GM12891 (cell line): ENCODE measurements at places on chromosomes 16 and 17.

GRCh38 chr17:5591966-5592365 lies 7.7 kb upstream of the NLRP1 start:
- DNase-seq: no peak

DNA sequence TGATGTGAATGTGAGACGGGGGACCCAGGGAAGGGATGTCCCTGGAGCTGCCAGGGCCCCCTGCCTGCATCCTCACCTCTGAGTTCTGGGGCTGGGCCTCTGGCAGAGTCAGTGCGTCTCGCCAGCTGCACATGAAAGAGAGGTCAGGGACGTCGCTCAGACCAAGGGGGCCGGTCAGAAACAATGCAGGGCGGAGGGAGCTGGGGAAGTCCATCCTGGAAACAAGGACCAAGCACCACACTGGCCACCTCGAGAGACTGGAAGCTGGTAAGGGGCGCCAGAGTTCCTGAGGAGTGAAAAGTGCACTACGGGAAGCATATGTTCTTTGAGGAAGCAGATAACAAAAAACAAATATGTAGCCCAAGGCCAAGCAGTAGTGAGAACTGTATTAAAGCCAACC lies 2.1 kb downstream of the TAF1C start:
- DNase-seq: no peak

DNA sequence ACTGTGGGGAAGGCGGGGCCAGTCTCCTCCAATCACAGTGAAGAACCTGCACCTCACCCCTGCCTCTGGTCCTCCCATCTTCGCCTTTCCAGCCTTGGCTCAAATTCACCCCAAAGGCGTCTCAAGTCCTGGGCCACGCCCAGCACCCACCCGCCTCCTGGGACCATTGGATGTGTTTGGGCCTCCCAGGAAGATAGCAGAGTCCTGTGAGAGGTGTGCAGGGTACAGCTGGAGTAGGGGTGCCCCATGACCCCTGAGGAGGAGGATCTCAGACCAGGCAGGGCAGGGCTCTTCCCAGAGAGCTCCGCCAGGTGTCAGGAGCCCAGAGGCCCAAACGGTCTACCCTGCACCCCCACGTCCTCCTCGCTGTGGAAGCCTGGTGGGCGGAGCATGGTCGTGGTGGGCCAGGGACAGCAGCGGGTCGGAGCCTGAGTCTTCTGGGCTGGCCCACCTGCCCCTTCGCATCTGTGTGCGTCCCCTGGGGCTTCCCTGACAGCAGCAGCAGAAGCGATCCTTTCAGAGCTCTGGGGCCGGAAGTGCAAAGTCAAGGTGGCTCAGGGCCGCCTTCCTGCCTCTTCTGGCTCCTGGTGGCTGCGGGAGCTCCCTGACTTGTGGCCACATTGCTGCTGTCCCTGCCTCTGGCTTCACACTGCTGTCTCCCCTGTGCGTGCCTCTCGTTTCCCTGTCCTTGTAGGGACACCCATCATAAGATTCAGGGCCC lies 34.9 kb upstream of the ZNF469 start:
- peak; percentile 61 for DNase-seq

- no peak for DNase-seq
Observed at GRCh38 chr17:55304171-55304859, 39.6 kb downstream of the HLF start.

DNA sequence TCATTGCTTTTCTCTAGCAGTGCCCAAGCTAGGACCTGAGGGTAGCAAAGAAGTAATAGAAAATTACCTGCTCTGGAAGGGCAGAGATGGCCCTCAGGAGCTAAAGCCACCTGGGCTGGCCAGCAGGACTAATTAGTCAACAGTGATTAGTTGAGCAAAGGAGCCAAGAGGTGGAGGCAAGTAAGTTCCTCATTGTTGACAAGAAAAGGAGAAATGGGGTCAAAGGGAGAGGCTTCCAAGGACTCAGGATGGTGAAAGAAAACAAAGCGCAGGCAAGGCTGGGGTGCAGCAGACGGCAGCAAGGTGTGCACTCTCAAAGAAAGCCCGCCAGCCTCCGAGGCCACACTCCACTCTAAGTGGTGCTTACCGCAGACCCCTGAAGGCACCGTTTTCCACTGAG lies 44.6 kb downstream of the CMTM4 start:
- no peak for DNase-seq

- no peak for DNase-seq
Observed at GRCh38 chr17:12591021-12591735, 74.5 kb upstream of the MYOCD start.

DNA sequence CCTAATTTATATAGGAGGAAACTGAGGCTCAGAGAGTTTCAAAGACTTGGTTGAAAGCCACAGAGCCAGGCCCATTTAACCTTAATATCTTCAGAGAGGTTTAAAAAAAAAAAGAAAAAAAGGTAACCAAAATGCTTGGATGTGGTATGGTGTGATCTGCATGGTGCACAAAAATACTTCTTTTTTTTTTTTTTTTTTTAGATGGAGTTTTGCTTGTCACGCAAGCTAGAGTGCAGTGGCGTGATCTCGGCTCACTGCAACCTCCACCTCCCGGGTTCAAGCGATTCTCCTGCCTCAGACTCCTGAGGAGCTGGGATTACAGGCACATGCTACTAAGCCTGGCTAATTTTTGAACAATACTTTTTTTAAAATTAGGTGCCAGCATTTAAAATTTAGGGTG lies 101.8 kb downstream of the XYLT1 start:
- DNase-seq: no peak

DNA sequence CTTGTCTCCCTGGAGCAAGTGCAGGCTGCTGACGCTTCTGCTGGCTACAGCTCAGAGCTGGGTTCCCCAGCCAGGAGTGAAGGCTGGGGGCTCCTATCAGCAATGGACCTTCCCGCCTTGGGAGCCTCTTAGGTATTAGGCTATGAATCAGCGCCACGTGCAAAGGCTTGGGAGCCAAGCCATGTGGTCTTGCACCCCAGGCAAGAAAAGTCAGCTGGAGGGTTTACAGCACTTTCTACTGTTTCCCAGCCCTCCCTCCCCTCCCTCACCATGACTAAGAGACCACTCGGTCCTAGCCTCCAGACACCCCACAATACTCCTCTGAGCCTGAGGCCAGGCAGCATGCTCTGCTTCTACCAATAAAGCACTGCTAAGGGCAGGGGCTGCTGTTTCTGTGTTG lies 12.3 kb downstream of the EPX start:
- DNase-seq: no peak

GRCh38 chr16:56277075-56277474 lies 85.8 kb downstream of the GNAO1 start:
- no peak for DNase-seq

GRCh38 chr16:66524601-66525164 lies 25.2 kb downstream of the TK2 start:
- peak; percentile 44 for DNase-seq

- no peak for DNase-seq
Observed at GRCh38 chr17:74603037-74603635, 11.1 kb upstream of the CD300LD start.

GRCh38 chr17:45310380-45311324 lies 6.2 kb downstream of the MAP3K14 start:
- DNase-seq: no peak

- DNase-seq: no peak
Observed at GRCh38 chr16:8946544-8946943, 17.2 kb downstream of the USP7 start.

DNA sequence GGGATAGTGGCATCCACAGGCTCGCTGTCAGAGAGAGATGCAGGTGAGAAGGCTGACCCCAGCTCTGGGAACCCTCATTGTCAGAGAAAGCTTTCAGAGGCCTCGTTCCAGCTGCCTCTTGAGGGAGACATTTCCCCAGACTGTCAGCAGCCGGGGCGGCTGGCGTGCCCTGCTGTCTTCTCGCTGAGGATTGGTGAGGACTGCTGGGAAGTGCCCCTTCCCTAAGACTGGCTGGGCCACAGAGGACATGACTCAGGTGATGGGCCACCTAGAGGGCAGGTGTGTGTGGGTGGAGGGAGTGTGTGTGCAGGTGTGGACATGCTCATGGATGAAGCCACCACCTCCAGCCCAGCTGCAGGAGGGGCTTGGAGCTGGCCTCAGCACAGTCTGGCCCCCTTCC lies 25.3 kb downstream of the SPACA3 start:
- no peak for DNase-seq

DNA sequence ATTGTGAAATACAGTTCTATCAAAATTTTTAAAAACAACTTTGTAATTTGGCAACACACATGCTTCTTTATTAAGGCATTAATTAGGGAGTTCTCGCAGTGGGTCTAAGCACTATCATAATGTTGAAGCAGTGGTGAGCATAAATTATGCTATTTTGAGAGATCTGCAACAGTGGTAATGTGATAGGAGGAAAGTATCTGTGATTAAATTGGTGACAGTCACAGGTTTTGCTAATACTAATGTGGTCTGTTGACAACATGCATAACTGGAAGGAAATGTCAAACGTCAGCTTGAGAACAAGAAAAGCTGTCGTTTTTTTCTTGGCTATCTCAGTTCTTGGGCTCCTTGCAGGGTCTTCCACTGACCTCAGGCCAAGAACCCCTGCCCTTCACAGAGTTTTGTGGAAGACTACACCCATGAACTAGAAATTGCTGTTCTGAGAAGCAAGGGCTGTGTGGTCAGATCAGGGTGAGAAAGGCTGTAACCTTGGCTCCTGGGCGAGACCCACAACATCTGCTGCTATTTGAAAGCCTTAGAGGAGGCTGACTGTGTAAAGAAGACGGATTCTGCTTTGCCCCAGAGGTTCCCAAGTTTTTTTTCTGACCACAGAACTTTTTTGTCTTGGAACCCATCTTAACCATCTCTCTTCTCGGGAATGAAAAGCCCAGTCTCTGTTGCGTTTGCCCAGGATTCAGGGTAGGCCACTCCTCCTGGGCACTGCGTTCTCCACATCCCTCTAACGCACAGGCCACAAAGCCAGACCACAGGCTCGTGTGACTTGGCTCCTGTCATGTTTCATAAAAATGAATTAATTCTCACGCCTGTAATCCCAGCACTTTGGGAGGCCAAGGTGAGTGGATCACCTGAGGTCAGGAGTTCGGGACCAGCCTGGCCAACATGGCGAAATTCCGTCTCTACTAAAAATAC lies 13.9 kb downstream of the ATP2A1 start:
- DNase-seq: no peak

DNA sequence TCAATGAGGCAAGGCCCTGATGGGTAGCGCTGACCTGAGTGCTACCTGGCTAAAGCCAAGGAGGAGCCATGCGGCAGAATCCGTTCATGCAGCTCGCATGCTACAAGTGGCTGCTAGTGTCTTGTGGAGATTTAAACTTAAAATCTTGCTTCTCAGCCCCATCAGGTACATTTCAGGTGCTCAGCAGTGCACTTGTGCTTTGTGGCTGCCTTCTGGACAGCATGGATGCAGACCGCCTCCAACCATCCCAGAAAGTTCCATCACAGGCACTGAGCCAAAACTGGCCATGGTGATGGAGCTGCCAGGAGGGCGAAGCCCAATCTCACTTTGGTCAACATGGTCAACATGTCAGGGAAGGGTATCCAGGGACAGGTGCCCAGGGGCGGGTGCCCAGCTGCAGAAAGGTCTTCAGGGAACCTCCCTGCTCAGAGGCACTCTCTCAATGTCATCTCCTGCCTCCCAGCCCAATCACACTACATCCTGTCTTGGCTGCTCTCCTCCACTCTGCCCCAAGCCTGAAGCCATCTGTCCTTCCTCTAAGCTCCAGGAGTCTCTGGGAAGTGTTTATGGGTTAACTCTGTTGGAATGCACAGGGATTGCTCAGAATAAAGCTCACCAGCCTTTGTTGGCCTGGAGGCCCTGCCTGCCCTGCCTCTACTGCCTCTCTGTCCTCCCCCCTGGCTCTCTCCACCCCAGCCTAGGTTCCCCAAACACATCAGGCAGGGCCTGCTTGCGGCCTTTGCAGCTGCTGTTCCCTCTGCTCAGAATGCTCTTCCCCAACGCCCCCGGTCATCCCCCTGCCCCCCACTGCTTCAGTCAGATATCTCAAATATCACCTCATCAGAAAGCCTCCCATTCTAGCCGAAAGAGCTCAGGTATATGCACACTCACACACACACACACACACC lies 18.3 kb upstream of the TNFRSF13B start:
- DNase-seq: no peak

GRCh38 chr17:82950525-82951102 lies 110.8 kb upstream of the ZNF750 start:
- no peak for DNase-seq

GRCh38 chr17:34827008-34827407 lies 134.3 kb downstream of the CCT6B start:
- DNase-seq: no peak

- no peak for DNase-seq
Observed at GRCh38 chr16:21260870-21261791, 17.0 kb downstream of the CRYM start.

GRCh38 chr17:42155614-42156045 lies 841 bp upstream of the RAB5C start:
- no peak for DNase-seq

DNA sequence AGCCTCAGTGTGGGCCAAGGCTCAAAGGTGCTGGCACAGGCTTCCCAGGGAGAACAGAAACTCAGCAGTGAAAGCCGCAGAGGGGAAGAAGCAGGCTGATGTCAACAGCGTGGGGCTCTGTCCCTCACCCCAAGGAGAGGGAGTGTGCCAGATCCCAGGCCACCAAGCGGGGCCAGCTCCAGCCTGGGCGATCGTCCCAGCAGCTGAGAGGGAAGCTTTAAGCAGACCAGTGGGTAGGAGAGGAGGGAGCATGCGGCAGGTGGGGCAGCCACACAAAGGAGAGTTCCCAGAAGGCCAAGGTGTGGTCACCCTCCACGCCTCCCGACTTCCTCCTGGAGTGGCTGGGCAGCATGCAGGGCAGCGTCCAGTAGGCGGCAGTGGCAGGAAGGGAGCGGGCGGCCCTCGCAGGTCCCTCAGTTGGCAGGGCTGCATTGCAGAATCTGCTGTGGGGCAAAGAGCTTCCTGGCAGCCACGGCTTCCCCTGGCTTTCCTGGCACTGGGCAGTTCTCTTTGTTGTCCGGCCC lies 6.0 kb downstream of the SYNGR2 start:
- no peak for DNase-seq

DNA sequence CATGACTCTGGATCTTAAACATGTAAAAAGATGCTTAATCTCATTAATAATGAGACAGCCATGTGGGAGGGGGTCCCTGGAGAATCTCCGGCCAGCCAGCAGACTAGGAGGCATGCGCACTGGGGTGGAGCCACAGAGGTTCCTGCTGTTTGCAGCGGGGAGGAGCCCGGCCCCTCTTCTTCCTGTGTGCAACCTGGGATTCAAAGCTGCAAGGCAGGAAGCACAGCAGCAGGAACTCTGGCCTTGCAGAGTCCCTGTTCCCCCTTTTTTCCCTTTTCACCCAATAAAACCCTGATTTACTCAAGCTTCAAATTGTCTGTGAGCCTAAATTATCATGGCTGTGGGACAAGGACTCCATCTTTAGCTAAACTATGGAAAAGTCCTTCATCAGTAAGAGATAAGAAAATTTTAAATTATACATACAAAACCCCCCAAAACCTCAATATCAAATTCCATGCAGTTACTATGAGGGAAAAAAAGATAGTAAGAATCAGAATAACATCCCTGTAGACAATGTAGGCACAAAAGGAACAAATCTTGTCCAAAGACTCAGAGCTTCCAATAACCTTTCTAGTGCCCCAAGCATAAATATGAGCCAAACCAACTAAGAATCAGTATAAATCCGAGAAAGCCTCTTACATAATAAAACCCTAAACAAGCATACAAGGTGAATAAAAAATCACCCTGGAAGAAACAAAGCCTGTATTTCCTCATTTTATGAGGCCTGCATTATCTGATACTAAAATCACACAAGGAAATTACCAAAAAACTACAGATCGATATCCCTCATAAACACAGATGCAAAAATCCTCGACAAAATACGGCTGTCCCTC lies 12.1 kb downstream of the CFDP1 start:
- no peak for DNase-seq

- peak; percentile 88 for DNase-seq
Observed at GRCh38 chr16:49491771-49492761, 118.5 kb downstream of the C16orf78 start.

- DNase-seq: peak; percentile 59
Observed at GRCh38 chr16:68236137-68236825, 354 bp upstream of the ESRP2 start.

- DNase-seq: no peak
Observed at GRCh38 chr17:9189870-9190269, 168.6 kb downstream of the NTN1 start.
